ENCODE measurements at places on chromosomes 5 and 9.
A peak's percentile ranks its signal among the peaks of the same experiment; 100 is the strongest.

DNA sequence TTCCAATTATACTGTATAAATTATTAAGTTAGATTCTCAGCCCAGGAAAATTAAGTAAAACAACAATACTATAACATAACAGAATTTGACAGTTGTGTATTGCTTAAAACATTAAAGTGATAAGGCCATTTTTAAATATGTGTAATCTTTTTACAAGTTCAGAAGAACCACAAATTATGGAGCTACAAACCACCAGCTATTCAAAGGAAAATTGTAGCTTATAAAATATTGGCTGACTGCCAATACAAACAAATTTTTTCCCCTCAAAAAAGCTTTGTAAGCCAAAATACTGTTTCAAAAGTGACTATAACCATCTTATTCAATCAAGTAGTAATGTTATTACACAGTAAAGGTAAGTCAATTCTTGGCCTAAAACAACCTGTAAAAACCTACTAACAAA is 21.9 kb downstream of the STRBP start:
- DNase-seq, result no peak

DNA sequence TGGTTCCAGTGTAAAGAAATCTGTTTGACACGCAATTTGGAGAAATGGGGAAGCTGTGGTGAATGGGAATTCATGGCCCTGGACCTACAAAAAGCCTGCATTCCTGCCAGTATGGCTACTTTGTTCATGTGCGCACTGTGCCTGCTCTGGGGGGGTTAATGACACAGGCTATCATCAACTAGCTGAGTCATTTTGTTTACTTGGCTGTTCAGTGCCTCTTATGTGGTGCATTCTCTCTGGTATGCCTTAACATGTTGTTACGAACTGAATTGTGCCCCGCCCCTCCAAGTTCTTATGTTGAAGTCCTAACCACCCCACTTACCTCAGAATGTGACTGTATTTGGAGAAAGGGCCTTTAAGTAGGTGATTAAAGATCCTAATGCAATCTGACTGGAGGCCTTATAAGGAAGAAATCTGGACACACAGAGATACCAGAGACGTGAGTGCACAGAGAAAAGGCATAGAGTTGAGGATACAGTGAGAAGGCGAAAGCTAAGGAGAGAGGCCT is 20.4 kb upstream of the UBAP1 start:
- no peak for DNase-seq

DNA sequence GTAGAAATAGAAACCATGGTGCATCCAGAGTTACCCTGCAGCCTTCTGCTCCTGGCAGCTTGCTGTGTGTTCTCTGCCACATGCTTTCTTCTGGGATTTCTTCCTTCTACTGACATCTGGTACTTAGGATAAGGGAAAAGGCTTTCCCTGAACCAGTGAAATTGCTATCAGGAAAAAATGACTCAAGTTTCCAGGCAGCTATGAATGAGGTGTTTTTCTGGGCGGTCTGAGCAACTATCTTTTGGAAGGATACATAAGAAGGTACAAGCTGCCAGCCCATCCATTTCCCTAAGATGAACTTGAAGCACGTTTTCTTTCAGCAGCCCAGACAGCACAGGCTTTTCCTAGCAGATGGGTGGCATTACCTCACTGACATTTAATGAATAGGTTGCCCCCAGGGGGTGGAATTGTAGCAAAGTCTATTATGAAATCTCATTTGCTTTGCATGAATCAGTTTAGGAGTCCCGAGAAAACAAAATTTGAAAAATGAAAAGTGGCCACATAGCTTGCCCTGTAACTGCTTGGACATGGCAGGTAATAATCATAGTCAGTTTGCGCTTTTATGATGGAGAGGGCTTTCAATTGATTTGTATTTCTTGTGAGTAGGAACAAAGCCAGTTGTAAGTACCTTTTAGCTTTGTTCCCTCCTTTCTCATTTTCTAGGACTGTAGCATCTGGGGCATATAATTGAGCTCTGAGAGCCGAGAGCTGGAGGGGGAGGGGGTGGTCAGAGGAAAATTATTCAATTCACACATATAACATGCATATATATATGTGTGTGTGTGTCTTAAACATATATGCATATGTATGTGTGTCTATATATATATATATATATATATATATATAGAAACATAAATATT is 108.5 kb downstream of the C9orf152 start:
- DNase-seq, result no peak

- no peak for DNase-seq
These were observed 3.2 kb upstream of the ACOT12 start for GRCh38 chr5:81397176-81397575.

DNA sequence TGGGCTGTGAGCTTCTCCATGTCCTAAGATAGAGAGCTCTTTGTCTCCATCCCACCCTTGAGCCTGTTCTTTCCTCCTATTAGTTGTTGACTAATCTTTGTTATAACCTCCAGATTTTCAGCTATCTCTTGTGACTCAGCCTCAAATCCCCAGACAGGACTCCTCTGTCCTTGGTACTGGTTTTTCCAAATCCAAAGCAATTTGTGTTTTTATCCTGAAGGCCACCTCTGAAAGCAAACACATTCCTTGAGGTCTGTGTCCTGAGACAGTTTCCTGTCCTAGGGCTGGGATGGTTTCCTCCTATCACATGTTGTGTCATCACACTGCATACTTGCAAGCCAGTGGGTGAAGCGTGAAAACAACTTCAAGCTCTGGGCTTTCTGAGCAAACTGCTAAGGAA is 8.5 kb downstream of the TNC start:
- no peak for DNase-seq

- DNase-seq, result no peak
These were observed 10.1 kb upstream of the TMOD1 start for GRCh38 chr9:97491216-97491999.

- DNase-seq, result no peak
These were observed 117.9 kb upstream of the MAN2A1 start for GRCh38 chr5:109571785-109572184.

DNA sequence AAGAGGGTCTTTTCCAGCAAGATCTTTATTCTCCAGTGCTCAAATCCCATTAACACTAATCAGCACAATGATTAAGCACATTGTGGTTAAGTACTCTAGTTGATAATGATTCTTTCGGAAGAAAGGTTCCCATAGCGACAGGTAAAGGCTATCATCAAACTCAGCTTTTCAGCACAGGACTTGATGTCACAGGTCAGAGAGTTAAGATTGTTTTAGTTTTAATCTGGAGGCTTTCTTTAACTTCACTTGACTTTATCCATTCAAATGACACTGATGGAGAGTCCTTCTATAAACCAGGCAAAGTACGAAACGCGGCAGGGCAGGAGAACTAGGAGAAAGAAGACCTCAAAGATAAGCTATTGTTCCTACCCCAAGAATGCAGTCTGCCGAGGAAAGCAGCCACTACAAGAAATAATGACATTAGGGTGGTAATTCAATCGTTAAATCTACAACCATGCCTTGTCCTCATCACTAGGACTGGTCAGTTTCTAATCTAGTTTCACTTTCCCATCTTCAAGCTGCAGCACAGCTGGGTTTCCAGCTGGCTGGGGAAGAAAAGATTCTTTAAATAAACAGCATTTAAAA is 4.6 kb downstream of the NRG2 start:
- no peak for DNase-seq

GRCh38 chr9:36923025-36923625 is 110.9 kb downstream of the PAX5 start:
- DNase-seq, result peak; percentile 25

DNA sequence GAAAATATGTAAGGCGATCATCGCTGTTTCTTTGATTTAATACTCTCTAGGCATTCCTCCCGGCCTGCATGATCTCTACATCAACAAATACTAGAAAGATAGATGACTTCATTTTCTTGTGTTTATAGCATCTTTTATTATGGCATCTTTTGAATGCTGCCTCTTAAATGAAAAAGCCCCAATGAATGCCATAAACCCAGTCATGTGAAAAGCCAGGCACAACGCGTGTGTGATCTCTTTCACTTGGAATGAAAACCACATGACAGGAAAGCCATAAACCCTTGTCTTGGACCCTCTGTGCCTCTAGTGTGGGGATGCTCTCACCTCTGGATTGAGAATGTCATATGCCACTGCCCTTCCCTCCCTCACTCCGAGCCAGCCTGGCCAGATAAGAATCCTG is 476.2 kb downstream of the SEMA5A start:
- DNase-seq, result no peak

- no peak for DNase-seq
These were observed 112.7 kb upstream of the ITGA1 start for GRCh38 chr5:52674815-52675545.

DNA sequence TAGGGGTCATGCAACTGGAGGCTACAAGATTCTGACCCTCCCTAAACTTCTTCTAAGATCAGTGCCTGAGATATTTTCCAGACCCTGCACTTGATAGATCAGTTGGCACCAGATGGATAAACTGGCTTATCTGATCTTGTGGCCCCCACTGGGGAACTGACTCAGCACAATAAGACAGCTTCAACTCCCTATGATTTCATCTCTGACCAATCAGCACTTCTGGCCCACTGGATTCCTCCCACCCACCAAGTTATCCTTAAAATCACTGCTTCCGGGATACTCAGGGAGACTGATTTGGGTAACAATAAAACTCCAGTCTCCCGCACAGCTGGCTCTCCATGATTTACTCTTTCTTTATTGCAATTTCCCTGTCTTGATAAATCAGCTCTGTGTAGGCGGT is 2180.4 kb upstream of the WWC1 start:
- no peak for DNase-seq

DNA sequence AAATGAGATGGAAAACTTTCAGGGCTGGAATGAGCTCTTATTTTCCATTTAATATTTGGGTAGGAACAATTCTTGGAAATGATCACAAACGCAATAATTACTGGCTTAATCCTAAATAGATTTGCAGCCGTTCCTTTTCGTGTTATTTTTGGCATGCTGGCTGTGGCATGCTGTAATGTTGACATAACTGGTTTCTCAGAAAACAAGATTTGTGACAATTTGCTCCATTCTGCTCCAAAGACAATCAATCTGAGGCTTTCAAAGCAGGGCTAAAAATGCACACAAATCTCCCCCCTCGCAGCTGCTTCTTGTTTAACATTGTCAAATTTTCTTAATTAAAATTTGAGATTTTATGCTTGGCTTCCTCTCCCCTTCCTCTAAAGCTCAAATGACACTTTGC is 151.2 kb downstream of the TTC39B start:
- DNase-seq, result no peak

- no peak for DNase-seq
These were observed 101.1 kb downstream of the TMEM215 start for GRCh38 chr9:32884482-32884881.

DNA sequence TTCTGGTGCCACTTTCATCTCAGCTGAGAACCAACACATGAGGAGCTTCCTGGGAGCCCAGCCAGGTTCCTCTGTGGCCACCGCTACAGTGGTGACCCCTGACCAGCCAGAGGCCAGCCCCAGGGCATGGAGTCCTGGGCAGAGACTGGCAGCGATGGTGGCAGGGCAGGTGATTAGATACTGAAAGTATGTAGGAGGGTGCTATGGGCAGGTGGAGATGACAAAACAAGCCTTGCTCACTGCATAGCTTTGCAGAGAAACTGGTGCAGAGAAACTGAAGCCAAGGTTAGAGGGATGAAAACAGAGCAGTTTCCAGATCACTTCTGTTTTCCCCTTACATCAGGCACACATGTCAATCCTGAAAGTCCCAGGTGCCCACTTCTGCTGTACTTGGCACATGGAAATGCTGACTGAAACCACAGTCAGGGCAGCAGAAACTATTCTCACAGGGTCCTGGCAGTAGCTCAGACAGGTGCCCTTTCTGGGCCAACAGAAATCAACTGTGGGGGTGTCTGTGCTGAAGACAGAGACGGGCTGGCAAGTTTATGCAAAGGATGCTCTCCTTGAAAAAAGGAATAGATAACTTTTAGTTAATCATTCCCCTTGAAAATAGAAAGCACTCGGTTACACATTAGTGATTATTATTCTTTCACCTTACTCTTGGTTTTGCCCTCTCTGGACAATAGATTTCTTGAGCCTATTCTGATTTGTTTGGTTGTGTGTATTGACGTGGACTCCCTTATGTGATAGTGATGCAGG is 90.3 kb downstream of the ANKRD55 start:
- no peak for DNase-seq

GRCh38 chr5:145902421-145902820 is 29.6 kb upstream of the GRXCR2 start:
- DNase-seq, result no peak

- no peak for DNase-seq
These were observed 428.6 kb upstream of the ADAMTSL1 start for GRCh38 chr9:18045326-18045725.

GRCh38 chr5:126811515-126812198 is 34.7 kb downstream of the LMNB1 start:
- DNase-seq, result peak; percentile 69

DNA sequence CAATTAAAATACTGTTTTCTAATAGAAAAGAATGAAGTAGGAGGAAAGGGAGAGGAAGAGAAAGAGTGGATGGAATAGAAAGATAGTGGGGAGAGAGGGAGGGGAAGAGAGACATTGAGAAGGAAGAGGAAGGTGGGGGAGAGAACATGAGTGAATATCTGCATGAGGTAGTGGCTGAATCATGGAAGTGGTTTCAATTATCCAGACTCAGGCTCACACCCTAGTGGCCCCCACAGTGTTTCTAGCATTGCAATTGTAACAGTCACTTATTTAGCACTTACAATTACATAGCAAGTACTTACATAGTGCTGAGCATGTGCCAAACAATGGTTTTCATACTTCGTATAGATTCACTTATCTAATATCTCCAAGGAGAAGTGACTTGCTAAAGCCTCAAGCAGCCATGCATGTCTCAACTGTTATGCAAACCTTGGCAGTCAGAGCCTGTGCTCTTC is 72.7 kb downstream of the CAST start:
- DNase-seq, result no peak

- no peak for DNase-seq
These were observed 100.2 kb downstream of the MRPL36 start for GRCh38 chr5:1699394-1699793.

GRCh38 chr5:10576121-10576789 is 12.4 kb downstream of the ANKRD33B start:
- no peak for DNase-seq

- no peak for DNase-seq
These were observed 5.9 kb downstream of the TRIO start for GRCh38 chr5:14148890-14149671.

GRCh38 chr5:93658044-93658443 is 75.0 kb downstream of the NR2F1 start:
- DNase-seq, result no peak

GRCh38 chr5:39211773-39212172 is 7.6 kb downstream of the FYB1 start:
- DNase-seq, result peak; percentile 67

GRCh38 chr9:19441730-19442129 is 32.9 kb downstream of the ACER2 start:
- DNase-seq, result no peak
